ENCODE measurements at places on chromosomes 4 and X.

- no peak for DNase-seq
These were observed 803.1 kb upstream of the PCDH10 start for GRCh38 chr4:132346016-132346415.

- no peak for DNase-seq
These were observed 2332.4 kb downstream of the ARAP2 start for GRCh38 chr4:33911959-33912358.

DNA sequence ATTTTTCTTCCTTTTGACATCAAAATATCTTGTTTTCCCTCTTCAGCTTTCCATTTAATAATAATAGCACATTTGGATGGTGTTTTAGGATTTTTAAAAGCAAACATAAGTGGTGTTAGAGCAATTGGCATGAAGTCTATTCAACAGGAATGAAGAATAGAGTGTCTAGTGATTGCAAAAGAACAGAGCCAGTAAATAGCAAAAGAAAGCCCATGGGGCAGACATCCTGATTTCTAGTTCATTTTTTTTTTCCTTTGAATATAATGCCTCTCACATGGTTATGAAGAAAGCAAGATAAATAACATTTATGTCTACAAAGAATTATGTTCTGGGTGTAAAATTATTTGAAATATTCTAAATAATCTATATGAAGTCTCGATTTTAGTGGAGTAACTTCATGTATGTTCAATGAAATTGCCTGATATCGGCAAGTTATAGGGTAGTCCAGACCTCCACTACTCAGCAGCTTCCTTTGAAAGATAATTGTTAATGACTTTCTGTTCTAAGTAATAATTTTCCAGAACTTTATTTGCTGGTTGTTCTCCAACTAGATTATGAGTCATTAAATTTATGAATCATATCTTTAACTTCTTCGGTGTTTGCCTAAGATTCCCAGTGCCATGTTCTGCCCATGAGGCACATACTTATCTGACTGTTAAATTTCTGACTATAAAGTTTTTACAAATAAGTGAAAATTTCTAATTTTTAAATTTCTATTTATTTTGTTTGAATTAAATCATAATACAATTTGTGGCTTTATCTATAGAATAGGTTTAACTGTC, 587.9 kb downstream of the TLL1 start:
- no peak for DNase-seq

DNA sequence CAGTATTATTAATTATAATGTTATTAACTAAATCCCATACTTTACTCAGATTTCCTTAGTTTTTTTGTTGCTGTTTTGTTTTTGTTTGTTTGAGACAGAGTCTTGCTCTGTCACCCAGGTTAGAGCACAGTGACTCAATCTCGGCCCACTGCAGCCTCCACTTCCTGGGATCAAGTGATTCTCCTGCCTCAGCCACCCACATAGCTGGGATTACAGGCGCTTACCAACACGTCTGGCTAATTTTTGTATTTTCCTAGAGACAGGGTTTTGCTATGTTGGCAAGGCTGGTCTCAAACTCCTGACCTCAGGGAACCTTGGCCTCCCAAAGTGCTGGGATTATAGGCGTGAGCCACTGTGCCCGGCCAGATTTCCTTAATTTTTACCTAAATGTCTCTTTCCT, 72.2 kb downstream of the ANAPC4 start:
- DNase-seq = no peak

DNA sequence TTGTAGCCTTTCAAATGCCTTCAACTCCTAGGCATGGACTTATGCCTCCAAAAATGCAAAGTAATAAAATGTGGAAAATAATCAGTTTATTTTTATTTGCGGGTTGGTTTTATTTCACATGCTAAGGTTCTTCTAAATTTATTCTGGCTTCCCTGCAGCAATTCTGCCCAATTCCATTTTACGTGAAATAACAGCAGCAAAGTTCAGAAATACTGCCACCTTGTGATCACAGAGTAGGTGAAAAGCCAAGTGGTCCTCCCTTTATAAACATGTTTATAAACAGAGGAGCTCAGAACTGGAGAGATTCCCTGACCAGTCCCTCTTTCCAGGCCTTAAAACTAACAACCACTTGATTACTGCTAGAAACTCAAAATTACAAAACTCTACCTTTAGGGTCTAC, 14.7 kb upstream of the DCHS2 start:
- no peak for DNase-seq

- DNase-seq = no peak
These were observed 69.5 kb downstream of the AASDH start for GRCh38 chr4:56317749-56318148.

DNA sequence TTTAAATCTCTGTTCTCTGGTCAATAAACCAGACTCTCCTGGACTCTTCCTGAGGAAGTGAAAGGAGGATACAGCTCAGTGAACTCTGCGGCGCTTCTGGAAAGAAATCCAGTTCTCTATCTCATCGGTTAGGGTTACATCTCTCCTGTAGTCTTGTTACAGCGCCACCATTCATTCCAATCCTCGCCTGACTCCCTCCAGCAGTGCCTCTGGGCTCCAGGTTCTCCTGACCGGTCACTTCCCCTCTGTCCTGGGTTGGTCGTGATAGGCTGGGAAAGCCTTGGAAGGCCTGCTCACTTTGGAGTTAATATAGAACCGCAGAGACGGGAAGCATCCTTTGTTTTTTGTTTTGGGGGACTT, 97.0 kb upstream of the STOX2 start:
- no peak for DNase-seq

- DNase-seq = no peak
These were observed 142.5 kb downstream of the COL4A5 start for GRCh38 chrX:108582151-108582550.

DNA sequence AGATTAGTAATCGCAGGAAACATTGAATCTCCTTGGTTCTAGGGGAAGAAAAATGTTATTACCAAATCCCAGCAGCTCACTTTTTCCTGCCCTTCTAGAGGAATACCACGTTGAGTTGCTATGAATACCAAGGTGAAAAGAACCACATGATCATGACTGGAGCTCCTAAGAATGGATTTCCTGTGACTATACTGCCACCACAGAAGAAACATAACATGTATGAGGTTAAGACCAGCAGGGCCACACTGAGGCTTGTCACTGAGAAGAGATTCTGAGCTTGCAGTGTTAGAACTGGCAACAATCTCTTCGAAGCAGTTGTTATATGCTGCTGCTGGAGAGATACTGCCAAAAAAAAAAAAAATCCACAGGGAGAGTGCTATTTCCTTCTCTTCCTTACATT, 1235.3 kb downstream of the FSTL5 start:
- DNase-seq = no peak

DNA sequence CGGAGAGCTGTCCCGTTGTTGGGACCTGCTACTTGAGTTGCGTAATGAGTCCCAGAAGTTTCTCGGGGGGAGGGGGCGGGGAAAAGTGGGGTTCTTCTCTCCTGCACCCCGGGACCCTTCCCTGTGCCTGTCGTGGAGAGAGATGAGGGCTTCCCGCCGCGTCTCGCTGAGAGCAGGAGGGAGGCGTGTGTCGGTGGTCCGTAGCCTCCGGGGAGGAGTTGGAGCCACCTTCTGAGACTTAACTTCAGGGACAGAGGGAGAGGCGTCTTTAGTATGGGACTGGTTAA, 698 bp downstream of the AFF1 start:
- DNase-seq = no peak

DNA sequence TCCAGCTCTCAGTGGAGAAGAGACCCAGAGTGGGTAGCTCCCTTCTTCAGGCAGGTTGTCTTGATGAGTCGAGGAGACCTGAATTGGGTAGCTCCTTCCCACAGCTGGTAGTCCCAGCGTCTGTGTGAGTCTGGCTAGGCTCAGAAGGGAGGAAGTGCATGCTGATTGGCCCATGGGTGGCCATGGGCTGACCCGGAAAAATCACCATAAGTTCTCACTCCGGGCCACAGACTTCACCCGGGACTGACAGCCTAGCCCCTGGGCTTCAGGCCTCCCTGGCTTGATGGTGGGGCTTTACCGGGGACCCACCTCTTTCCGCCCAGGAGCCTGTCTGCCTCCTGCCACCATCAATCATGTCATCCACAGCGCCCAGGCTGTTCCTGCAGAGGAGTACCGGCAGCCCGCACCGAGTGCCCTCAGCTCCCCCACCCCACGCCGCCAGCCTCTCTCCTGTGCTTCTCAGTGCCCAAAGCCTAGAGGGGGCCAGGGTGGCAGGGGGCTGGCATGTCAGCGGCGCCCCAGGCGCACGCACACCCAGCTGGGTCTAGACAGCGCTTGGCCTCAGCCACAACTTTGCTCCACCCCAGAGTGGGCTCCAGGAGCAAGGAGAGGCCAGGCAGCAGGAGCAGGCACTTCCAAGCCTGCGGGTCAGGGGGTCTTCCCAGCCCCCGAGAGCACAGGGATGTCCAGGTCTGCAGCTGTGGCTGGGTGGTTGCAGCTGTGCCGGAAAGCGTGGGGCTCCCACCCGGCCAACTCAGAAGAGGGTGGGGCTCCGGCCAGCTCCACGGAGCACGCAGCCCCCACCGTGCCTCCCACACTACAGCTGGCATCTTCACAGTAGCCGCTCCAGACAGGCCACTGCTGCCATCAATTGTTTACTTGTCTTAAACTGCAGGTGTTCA, 16.1 kb upstream of the SAT1 start:
- no peak for DNase-seq

DNA sequence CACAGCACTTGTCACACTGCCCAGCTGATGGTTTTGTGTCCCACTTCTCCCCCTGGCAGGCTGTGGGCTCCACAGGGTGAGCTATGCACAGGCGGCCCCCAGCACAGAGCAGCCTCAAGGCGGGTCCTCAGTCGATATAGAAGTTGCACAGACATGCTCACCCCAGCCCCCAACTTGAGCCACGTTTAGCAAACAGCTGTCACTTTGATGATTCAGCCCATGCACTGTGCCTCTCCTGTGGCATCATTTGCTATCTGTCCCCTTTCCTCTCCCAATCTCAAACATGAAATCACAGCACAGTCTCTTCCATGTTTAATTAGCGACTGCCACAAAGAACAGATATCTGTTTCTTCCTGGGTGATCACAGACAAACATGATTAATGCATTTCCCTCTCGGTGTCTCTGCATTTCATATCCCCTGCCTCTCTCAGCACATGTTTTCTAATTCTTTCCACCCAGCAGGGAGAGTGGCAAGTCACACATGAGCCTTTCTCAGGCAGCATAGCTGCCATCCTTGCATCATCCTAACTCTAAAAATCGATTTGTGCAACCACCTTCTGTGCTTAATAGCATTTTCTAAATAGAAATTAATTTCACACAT, 204.9 kb downstream of the EVC2 start:
- no peak for DNase-seq

- DNase-seq = no peak
These were observed 119.8 kb upstream of the PDLIM3 start for GRCh38 chr4:185654965-185655554.

GRCh38 chr4:182449930-182450439, 206.8 kb downstream of the TENM3 start:
- DNase-seq = no peak

DNA sequence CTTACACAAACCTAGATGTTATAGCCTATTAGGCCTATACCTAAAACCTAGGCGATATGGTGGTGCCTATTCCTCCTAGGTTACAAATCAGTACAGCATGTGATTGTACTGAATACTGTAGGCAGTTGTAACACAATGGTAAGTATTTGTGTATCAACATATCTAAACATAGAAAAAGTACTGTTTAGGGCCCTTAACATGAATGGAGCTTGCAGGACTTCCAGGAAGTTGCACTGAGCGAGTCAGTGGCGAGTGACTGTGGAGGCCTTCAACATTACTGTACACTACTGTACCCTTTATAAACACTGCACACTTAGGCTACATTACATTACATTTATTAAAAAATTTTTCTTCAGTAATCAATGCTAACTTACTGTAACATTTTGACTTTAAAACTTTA, 37.8 kb downstream of the WWC2 start:
- no peak for DNase-seq

GRCh38 chr4:113555868-113556267, 205.7 kb downstream of the CAMK2D start:
- DNase-seq = no peak

DNA sequence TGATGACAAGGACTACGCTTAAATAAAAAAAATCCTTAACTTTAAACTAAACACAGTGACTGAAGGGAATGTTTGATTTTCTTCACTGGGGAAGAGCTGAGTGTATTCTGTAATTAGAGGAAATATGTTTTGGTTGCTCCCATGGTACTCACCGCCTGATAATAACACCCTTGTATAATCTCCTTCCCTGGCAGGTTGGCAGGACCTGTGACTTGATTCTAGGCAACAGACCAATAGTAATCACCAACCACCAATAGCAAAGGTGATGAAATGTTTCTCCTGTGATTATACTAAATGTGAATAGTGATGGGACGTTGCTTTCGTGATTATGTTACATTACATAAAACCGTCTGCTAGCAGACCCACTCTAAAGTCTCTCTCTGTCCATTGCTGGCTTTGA, 536.8 kb upstream of the CPEB2 start:
- DNase-seq = no peak

DNA sequence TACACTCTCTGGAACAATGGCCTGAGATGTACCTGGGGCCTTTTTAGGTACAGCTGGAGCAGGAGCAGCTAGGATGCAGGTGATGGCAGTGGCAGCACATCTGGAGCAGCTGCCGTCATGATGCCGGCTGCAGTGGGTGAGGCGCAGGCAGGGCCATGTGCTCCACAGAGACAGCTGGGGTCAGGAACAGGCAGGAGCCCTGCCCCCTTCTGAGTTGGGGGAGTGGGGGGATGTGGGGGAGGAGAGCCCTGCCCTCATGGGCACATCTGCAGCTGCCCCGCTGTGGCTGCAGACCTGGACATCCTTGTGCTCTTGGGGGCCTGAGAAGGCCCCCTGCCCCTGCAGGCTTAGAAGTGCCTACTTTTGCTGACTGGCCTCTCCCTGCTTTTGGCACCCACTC, 352.8 kb upstream of the PABPC5 start:
- no peak for DNase-seq

- DNase-seq = no peak
These were observed 952.2 kb upstream of the FTHL17 start for GRCh38 chrX:32024072-32024471.

GRCh38 chrX:4787971-4788370, 1074.5 kb upstream of the PRKX start:
- DNase-seq = no peak

DNA sequence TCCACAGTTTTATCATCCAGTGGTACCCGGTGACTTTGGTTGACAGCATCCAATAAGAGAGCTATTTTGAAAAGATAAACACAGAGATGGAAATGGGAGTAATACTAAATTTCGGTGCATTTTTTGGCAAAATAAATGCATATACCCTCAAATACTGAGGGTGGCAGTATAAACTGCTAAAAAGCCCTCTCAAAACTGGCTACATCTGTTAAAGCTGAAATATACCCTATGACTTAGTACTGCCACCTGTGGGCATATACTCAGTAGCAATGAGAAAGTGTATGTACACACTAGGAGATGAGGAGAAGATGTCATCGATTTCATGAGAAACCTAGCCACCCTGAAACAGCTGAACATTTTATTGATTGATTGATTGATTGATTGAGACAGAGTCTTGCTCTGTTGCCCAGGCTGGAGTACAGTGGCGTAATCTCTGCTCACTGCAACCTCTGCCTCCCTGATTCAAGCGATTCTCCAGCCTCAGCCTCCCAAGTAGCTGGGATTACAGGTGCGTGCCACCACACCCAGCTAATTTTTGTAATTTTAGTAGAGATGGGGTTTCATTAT, 12.2 kb upstream of the TMEM128 start:
- DNase-seq = peak; percentile 21

Measured in thymus (tissue), 14 donors.